Umbilical cord (tissue), 2 donors: ENCODE measurements at places on chromosomes 5 and 9. TPM values are rescaled to one million over a fixed set of nuclear protein-coding genes. Genes with fewer than 3 reads are reported as not detected.
A peak's percentile ranks its signal among the peaks of the same experiment; 100 is the strongest.

- DNase-seq: no peak
Observed at GRCh38 chr5:130890610-130891009, 274.4 kb downstream of the HINT1 start.

GRCh38 chr9:37100327-37100726 is 20.0 kb upstream of the ZCCHC7 start:
- no peak for DNase-seq

DNA sequence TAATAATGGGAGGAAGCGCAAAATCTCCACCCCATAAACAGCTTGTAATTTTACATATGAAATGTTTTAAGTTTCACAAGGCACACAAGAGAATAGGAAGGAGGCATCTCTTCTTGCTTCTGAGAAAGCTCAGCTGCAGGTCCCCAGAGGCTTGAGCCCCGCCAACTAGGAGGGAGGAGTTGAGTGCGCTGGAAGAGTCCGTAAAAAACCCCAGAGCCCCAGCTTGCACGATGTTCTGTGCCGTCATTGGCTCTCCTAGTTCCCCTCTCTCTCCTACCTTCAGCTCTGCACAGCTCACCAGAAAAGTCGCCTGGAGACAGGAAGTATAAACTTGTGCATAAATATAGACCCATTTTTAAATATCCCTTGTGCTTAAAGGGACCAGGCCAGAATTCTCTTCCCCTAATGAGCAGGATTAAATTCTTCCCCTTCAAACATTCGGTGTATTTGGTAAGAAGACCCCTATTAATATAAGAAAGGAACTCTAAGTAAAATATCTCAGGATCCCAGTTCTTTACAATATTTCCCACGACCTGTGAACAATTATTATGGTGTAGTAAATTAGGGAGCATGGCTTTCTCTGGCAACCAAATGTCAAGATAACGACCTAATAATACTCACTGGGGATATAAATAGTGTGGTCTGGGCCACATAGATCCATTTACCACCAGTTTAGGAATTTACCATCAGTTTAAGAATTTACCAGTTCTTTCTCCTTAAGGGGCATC is 13.7 kb downstream of the GLRX start:
- DNase-seq: peak; percentile 95

DNA sequence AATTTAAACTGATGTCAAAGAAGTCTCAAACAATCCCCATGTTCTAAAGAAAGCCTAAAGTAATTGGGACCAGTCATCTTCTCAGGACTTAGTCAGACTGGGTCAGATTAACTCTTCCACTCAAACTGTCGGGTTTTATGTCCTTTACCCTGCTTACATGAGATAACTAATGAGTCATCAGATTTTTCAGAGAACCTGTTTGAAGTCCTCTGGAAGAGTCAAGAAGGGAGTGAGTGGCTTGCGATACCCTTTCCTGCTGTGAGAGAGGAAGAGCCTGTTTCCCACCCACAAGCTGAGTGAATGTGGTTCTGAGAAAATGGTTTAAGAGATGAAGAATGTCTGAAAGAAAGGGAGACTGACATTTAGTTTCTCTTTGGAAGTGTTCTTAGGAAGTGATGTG is 1866.7 kb upstream of the C9orf72 start:
- DNase-seq: peak; percentile 5

- DNase-seq: no peak
Observed at GRCh38 chr9:87428659-87429058, 69.0 kb upstream of the DAPK1 start.

GRCh38 chr9:35690614-35691333 is 1.0 kb upstream of the TPM2 start:
- peak; percentile 95 for DNase-seq

GRCh38 chr9:97293207-97293721 is 14.2 kb upstream of the CCDC180 start:
- no peak for DNase-seq

DNA sequence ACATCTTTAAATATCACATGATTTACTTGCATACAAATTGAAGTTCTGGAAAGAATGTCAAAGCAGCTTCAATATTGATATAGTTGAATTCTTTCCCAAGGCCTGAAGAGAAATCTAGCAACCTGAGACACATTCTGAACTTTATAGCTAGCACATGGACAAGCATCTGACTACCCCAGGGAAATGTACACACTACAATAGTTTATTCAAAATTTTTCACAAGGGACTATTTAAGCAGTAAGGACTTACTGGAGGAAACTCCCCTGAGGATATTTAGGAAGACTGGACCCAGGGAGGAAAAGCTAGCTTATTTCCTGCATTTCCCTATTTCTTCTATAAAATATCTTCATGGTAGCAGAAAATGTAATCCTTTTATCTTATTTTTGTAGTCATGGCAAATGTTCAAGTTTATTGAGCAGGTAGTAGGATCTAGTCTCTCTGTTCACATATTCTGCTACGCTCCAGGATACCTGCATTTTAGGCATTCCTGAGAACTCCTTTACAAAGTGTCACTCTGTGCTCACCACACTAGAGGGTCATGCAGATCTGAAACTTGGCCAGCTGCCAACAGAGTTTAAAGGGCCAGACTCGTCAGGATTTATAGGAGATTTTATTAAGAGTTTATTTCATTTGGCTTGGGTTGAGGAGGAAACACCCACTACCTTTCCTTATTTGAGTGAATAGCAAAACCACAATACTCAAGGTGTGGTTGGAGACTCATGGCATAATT is 348.4 kb upstream of the FTMT start:
- DNase-seq: peak; percentile 40

- no peak for DNase-seq
Observed at GRCh38 chr9:11352612-11353011, 739.8 kb upstream of the PTPRD start.

The ERMP1 gene
- 12.0 TPM for total RNA-seq

DNA sequence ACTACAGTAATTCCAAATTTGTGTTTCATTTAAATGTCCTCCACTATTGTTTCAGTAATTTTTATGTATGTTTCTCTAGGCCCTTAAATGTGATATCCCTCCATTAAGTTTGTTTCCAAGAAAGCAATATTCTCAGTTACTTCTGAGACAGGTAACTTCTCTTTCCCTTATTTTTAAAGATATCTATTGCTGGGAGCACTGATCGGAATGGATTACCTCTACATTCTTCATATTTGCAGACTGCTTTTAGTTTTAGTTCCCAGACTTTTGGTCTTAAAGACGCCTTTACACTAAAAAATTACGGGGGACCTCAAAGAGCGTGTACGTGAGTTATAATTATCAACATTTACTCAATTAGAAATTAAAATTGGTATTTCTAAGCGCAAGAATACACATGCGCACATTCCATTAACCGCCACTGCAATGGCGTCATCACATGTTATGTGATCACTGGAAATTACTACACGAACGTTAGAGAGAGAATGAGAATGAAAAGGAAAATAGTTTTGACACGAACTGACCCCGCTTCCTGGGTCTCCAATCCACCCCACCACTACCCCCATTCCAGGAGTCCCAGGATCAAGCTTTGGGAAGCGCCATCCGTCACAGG is 519 bp upstream of the RAD50 start:
- peak; percentile 1 for DNase-seq

- no peak for DNase-seq
Observed at GRCh38 chr5:135364421-135365262, 34.4 kb downstream of the MACROH2A1 start.

GRCh38 chr9:29069376-29069775 is 1496.1 kb upstream of the C9orf72 start:
- peak; percentile 7 for DNase-seq

DNA sequence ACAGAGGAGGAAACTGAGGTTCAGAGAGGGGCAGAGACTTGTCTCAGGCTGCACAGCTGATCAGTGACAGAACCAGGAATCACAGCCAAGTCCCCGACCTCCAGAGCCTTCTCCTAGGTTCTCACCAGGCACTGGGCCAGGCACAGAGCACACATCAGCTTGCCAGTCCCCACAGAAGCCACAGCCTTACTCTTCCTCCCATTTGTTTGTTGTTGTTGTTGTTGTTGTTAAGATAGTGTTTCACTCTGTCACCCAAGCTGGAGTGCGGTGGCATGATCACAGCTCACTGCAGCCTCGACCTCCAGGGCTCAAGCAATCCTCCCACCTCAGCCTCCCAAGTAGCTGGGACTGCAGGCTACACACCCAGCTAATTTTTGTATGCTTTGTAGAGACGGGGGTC is 41.4 kb downstream of the NAIF1 start:
- no peak for DNase-seq

DNA sequence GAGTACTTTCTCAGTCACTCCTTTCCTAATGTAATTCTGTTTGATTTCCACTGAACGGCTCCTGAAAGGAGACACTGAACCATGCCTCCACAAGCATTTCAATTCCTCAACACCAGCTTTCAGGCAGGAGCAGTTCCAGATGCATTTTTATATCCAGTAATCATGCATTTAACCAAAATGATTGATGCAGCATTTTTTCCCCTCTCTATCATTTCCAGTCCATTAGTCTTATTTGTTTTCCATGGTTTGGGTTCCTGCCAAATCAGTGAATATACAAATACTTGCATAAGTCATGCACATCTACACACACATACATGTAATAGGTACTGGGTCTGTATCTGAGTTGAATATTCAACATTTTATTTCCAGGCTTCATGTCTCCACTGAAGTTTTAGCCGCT is 122.7 kb downstream of the GRIA1 start:
- no peak for DNase-seq

- DNase-seq: no peak
Observed at GRCh38 chr5:31598640-31599611, 40.0 kb upstream of the PDZD2 start.

DNA sequence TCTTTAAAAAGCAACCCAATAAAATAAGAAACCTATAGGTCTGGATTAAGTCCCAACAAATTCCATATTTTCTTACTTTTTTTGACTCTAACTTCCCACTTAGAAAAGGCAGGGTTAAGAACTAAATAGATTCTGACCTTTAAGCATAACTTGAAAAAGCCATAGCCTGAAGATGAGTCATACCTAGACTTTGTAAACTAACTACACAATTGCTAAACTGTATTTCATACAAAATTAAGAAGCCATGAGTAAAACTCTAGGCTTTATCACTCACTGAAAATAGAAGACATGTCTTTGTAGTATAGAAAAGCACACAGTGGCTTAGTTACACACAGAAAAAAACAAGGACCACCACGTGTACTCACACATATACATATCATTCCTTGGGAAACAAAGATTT is 51.5 kb downstream of the MLLT3 start:
- DNase-seq: no peak

DNA sequence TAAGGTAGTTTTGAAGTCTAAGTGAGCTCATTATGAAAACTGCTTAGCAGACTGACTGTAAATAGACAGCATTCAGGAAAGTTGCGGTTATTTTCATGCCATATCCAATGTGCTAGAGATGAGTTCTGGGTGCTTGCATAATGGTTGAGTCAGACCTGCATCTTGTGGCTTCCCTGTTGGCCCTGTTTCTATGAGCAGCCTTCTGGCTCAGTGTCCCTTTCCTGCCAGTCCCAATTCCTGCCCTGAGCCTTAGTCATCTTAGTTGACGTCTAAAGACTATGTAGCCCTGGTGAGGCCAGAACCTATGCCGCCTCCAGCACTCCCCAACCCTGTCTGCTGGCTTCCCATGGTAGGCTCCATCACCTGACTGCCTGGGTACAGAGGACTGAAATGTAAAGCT is 76.3 kb upstream of the TNFSF8 start:
- no peak for DNase-seq

GRCh38 chr9:114250648-114251047 is 72.2 kb upstream of the ORM1 start:
- peak; percentile 26 for DNase-seq

DNA sequence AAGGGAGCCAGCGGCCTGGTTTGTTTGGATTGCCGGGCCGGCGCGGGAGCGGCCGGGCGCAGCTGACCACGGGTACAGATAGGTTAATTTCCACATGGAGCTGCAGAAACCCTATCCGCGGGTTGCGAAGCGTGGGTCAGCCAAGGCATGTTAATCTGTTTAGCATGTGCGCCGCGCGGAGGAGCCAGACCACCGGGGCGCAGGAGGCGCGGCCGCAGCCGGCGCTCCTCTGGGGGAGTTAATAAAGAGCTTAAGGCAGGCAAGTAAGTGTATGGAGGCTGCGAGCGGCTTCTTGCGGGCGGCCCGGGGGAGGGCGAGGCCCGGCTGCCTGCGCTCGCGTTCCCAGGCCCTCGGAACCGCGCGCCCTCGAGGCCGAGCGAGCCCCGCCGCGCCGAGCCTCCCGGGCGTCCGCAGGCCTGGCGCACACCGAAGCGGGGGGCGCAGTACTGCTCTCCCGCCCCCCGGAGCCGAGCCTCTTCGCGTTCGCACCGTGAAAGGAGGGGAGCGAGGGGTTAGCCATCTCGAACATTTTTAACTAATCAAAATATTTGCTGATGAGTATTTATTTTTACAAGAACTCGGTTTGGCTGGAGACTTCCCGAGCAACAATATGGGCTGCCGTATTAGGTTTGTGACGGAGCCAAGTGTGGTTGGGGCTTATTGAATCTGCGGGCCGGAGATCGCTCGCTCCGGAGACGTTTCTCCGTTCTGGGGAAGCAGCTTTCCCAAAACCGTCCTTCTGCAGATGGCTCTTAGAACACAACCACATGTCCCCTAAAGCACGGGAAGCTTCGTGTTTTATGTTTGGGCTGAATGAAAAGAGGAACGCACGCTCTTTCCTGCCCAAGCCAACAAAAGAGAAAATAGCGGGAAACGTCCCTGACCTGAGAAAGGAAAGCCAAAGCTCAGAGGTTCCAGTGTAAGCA is 28.8 kb downstream of the FOXD1 start:
- DNase-seq: no peak

DNA sequence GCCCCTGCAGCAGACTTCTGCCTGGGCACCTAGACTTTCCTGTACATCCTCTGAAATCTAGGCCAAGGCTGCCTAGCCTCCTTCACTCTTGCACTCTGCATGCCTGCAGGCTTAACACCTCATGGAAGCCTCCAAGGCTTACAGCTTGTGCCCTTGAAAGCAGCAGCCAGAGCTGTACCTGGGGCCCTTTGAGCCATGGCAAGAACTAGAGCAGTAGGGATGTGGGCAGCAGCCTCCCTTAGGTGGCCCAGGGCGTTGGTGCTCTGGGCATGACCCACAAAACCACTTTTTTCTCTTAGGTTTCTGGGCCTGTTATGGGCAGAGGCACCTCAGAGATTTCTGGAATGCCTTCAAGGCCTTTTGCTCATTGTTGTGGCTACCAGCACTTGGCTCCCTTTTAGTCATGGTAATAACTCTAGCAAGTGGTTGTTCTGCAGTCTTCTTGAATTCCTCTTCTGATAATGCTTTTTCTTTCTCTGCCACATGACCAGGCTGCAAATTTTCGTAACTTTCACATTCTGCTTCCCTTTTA is 606.2 kb downstream of the TLE4 start:
- DNase-seq: no peak

- DNase-seq: no peak
Observed at GRCh38 chr9:117927354-117927753, 223.2 kb downstream of the TLR4 start.

The RGS7BP gene
- total RNA-seq: 1.7 TPM
